T-cell (primary cell): ENCODE measurements at places on chromosomes 2 and 18. TPM values are rescaled to one million over a fixed set of nuclear protein-coding genes. Genes with fewer than 3 reads are reported as not detected.

GRCh38 chr2:85663594-85664565 lies 4.1 kb downstream of the SFTPB start:
- H3K36me3 ChIP-seq, result peaks cover 1% of the 10 kb centered on the region
- no peaks in the 10 kb centered on the region for H3K27me3 ChIP-seq
- H3K27ac ChIP-seq, result no peak overlapping the region
- no peak overlapping the region for H3K4me3 ChIP-seq

GRCh38 chr2:86800856-86801567 lies 10.3 kb upstream of the CD8A start:
- no peak overlapping the region for H3K27ac ChIP-seq
- H3K27me3 ChIP-seq, result no peaks in the 10 kb centered on the region
- no peak for DNase-seq
- H3K4me3 ChIP-seq, result no peak overlapping the region
- H3K4me1 ChIP-seq, result peaks cover 2% of the 10 kb centered on the region

DNA sequence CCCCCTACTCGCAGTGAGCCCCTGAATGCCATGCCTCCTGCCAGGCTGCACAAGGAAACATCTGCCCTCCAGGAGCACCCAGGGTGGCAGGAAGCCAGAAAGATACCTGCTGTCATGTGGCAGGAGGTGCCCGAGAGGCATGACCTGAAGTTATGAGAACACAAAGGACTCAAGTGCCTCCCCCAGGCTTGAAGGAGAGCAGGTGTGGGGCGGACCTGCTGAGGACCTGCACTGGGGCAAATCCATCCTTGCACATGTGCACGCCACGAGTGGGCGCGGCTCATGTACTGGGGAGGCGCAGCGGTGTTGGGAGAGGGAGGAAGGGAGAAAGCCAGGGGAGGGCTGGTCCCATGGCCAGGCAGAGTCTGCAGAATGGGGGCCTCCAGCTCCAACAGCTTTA lies 26.9 kb downstream of the SDC1 start:
- no peak for DNase-seq
- no peak overlapping the region for H3K27ac ChIP-seq
- H3K27me3 ChIP-seq, result no peaks in the 10 kb centered on the region

DNA sequence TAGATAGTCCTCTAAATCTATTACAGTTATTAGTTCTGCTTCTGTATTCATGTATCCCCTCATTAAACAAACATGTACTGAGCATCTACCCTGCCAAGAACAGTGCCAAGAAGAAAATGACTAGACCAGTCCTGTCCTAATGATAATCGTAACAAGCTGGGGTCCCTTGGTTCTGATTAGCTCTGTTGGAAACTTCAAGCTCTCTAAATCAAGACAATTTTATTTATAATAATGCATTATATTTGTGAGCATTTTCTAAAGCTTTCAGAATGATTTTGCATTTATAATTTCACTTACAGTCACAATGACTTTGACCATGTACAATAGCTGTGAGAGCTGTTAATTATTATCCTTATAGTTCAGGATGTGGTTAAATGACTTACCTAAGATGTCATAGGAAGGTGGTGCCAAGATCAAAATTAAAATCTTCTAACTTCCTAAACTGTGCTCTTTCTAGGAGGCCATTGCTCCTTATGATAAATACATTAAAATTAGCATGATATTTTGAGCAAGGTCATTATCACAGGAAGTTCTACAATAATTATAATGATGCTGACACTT lies 336.5 kb upstream of the SLC39A10 start:
- no peaks in the 10 kb centered on the region for H3K36me3 ChIP-seq
- H3K4me3 ChIP-seq, result no peak overlapping the region
- H3K4me1 ChIP-seq, result peaks cover 2% of the 10 kb centered on the region
- no peaks in the 10 kb centered on the region for H3K27me3 ChIP-seq
- no peak overlapping the region for H3K27ac ChIP-seq

Gene VWA3B
- total RNA-seq, result not detected

DNA sequence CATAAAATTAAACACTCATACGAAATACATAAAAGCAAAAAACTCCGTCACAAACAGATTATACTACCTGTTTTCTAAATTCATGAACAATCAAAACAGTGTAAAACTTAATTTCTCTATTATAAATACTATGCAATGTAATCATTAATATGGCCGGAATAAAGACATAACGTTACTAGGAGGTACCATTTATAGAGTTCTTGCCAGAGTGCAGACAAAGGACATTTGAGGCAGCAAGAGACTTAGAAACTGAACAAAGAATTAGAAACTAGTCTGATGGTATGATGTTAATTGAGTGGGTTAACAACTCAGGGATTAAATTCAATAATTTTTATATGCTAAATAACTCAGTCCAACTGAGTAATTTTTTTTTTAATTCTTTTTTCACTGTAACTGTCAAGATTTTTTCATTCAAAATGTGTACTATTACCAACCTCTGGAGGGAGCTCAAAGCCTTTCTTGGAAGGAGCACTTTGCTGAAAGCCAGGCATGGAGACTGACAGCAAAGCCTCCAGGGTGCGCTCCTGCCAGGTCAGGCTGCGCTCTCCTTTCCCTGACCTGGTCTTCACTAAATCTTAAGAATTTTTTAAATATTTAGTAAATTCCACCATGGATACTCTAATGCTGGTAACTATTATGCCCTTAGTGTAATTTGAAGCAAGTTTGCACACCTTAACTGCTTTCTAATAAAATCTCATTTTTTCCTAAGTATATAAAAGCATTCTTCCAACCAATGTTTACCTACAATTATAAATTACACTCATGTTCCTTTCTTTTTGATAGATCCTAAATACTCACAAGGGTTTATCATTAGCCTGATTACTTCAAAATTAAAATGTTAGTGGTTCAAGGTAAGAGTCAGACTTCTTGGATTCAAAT lies 34.1 kb downstream of the WDR35 start:
- H3K4me3 ChIP-seq, result no peak overlapping the region
- H3K27me3 ChIP-seq, result no peaks in the 10 kb centered on the region
- no peaks in the 10 kb centered on the region for H3K4me1 ChIP-seq
- H3K27ac ChIP-seq, result no peak overlapping the region

Gene RASGRP3
- total RNA-seq, result 2.7 TPM

DNA sequence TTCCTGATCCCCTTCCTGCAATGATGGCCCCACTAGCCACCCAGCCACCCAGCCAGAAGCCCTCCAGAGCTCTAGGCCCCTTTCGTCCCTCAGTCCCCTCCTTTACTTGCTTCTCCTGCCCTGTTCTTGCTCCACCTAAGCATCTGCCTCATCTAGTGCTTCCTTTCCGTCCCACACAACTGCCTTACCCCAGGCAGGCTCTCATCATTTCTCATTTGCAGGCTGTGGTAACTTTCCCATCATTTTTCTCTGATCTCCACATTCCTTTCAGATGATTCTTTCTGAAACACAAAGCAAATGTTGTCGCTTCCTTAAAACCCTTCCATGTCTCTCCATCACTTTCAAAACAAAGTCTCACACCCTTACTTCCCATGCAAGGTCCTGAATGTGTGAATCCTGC lies 459.8 kb downstream of the METTL4 start:
- H3K36me3 ChIP-seq, result no peaks in the 10 kb centered on the region
- no peak overlapping the region for H3K4me3 ChIP-seq
- no peaks in the 10 kb centered on the region for H3K4me1 ChIP-seq
- DNase-seq, result no peak

Gene SLC14A1
- total RNA-seq, result 1.8 TPM

GRCh38 chr18:79275992-79276391 lies 119.7 kb upstream of the NFATC1 start:
- H3K36me3 ChIP-seq, result peaks cover 12% of the 10 kb centered on the region
- H3K4me1 ChIP-seq, result no peaks in the 10 kb centered on the region
- no peak overlapping the region for H3K4me3 ChIP-seq
- DNase-seq, result no peak
- H3K27ac ChIP-seq, result peak overlapping the region; percentile 22

Gene LAPTM4A
- total RNA-seq, result 36.4 TPM

- H3K36me3 ChIP-seq, result no peaks in the 10 kb centered on the region
- H3K4me3 ChIP-seq, result peak overlapping the region; percentile 95
- peak overlapping the region; percentile 8 for H3K27ac ChIP-seq
- peak; percentile 18 for DNase-seq
- peaks cover 12% of the 10 kb centered on the region for H3K4me1 ChIP-seq
Observed at GRCh38 chr18:21741562-21742314, 1.1 kb downstream of the MIB1 start.

Gene ACTG2
- not detected for total RNA-seq
